ENCODE measurements at places on chromosomes 13 and 19.

DNA sequence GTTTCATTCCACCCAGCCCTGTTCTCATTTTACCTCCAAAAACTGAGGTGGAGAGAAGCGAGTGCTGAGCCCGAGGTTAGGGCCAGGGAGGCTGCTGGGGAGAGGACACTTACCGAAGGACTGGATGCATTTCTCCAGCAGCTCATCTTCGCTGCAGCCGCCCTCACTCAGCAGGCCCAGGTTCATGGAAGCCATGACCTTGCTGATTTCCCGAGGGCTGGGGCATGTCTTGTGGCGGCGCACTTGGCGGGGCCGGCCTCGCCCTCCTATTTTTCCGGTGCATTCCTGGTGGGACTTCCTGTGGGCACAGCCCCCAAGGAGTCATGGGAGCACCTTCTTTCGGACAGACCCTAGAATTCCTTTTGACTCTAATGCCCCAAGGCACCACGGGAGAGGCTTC lies 4.2 kb downstream of the RASGRP4 start:
- H3K4me1 ChIP-seq: peaks cover 6% of the 10 kb centered on the region
- no peak for DNase-seq
- no peak overlapping the region for H3K27ac ChIP-seq
- H3K36me3 ChIP-seq: no peaks in the 10 kb centered on the region

DNA sequence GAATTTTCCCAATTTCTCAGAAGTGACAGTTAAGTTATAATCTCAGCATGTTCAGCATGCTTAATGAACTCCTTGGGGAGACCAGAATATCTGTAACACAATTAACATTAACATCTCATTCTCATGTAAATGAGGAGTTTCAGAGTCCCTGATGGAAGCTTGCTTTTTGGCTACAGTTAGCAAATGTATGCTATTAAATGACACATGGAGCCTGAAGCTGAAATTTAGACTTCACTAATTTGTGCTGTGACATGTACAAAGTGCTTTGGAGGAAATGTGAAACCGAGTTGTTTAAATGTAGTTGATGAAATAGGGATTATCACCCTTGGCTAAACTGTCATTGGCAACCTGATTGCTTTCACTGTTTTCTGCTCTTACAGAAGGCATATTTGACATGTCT lies 2265.1 kb upstream of the PCDH20 start:
- no peak overlapping the region for H3K27ac ChIP-seq
- H3K4me1 ChIP-seq: peaks cover 2% of the 10 kb centered on the region
- peak; percentile 39 for DNase-seq
- no peaks in the 10 kb centered on the region for H3K27me3 ChIP-seq
- no peaks in the 10 kb centered on the region for H3K36me3 ChIP-seq

GRCh38 chr19:33054623-33055022 lies 10.1 kb downstream of the RHPN2 start:
- no peaks in the 10 kb centered on the region for H3K4me1 ChIP-seq
- H3K27me3 ChIP-seq: no peaks in the 10 kb centered on the region
- no peaks in the 10 kb centered on the region for H3K36me3 ChIP-seq
- no peak overlapping the region for H3K27ac ChIP-seq

GRCh38 chr19:45881082-45881908 lies 4.6 kb downstream of the IRF2BP1 start:
- peak overlapping the region; percentile 21 for H3K27ac ChIP-seq
- H3K27me3 ChIP-seq: no peaks in the 10 kb centered on the region
- peaks cover 14% of the 10 kb centered on the region for H3K4me1 ChIP-seq
- DNase-seq: peak; percentile 43
- no peak overlapping the region for H3K4me3 ChIP-seq

DNA sequence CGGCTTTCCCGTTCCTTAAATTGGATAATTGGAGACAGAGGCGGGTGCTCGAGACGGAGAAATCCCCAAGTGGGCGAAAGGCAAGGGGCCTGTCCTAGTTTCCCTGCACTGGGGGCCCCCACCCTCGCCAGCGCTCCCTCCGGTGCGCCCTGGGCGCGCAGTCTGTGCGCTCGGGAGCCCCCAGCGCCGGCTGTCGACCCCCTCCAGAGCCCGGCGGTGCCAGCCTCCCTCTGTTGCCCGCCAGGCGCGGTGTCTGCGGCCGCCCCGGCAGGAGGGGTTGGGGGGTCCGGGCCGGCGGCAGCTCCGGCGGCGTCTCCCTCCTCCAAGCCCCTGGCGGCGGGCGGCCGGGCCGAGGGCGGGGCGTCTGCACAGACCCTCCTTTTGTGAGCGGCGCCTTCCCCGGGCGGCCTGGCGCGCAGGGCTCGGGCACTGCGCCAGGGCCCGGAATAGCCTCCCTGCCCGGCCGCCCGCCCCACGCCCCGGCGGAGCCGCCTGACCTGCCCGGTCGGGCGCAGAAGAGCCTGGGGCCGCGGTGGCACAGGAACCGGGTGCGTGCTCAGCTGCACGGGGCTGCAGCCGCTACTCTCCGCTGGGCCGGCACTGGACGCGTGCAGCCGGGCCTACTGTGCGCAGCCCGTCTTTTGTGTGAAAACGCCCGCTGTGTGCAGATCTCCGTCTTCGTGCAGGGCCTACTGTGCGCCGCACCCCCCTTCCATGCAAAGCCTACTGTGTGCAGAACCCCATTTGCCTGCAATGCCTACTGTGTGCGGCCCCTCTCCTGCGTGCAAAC lies 13.2 kb downstream of the GADD45B start:
- no peaks in the 10 kb centered on the region for H3K36me3 ChIP-seq
- H3K4me3 ChIP-seq: no peak overlapping the region
- DNase-seq: peak; percentile 45
- H3K4me1 ChIP-seq: peaks cover 2% of the 10 kb centered on the region

All from mesendoderm (in vitro differentiated cells).